ENCODE measurements at places on chromosomes 11 and 22.

GRCh38 chr22:43273902-43274484 is 69.2 kb downstream of the SCUBE1 start:
- no peak for DNase-seq

GRCh38 chr11:17714356-17714854 is 5.0 kb upstream of the MYOD1 start:
- peak; percentile 46 for DNase-seq

DNA sequence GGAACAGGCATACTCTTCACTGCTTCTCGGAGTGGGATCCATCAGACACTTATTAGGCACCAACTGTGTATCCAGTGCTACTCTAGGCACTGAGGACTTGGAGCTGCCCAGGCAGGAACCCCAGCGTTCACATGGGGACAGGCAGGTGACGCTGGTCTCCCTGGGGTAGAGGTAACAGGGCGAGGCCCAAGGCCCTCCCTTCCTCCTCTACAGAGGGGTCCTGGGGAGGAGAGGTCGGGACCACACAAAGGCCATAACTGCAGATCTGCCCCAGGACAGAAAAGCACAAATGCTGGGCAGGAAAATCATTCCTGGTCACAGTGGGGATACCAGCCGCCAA is 262.2 kb downstream of the BRD1 start:
- DNase-seq: no peak

- DNase-seq: no peak
Observed at GRCh38 chr11:113587308-113587739, 112.1 kb upstream of the DRD2 start.

DNA sequence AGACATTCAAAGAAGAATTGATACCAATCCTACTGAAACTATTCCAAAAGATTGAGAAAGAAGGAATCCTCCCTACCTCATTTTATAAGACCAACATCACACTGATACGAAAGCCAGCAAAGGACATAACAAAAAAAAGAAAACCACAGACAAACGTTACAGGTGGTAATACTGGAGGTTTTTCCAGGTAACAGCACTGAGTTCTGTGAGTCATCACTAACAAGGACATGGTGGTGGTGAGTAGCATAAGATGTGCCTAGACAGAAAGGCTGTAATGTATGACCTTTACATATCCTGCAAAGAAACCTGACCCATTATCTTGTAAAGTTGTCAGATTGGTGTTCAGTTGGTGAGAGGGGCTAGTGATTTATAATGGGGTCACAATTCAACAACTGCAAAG is 15.3 kb downstream of the OR9G1 start:
- DNase-seq: no peak

DNA sequence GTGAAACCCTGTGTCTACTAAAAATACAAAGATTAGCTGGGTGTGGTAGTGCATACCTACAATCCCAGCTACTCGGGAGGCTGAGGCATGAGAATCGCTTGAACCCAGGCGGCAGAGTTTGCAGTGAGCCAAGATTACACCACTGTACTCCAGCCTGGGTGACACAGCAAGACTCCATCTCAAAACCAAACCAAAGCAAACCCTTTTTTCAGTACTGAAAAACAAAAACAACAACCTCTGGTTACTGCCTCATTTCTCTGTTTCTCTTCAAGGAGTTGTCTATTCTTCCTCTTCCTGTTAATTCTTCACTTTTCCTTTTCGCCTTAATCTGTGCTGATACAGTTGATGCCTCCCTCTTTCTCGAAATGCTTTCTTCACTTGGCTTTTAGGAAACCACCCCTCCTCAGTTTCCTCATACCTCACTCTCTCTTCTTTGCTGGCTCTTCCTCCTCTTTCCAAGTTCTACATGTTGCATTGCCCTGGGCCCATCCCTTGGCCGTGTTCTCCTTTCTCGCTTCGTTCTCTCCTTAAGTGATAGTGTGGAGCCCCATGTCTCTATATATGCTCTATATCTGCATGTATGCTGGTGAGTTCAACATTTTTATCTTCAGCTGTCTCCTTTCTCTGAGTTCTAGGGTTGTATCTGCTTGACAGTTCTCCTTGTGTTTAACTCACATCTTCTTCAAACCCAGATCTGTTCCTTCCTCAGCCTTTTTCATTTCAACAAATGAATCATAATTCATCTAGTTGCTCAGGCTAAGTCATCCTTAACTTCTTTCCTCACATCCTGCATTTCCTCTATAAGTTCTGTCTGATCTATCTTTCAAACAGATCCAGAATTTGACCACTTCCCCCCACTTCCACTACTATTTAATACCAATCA is 37.1 kb downstream of the NUCB2 start:
- DNase-seq: no peak

DNA sequence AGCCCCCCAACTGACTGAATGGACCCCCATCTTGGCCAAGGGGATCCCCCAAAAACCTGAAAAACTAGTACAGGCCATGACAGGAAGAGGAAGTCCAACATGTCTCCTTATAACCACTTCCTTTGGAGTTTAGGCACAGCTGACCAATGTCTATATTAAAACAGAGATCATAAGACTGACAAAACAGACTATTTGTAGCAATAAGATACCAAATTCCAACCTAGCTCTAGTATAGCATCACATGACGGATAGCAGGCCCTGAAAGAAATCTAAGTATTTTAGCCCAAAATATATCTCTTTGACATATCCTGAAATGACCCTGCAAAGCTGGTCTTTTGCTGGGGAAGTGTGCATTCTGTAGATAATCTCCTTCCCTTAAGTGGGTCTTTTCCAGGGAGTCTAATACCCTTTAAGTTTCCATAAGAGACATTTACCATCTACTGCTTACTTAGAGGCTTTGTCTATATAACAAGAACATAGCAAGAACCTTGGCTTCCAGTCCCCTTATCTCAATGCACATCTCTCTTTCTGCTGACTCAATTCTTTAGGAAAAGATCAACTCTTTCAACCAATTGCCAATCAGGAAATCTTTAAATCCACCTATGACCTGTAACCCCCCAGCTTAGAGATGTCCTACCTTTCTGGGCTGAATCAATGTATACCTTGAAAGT is 34.9 kb upstream of the ACER3 start:
- no peak for DNase-seq

DNA sequence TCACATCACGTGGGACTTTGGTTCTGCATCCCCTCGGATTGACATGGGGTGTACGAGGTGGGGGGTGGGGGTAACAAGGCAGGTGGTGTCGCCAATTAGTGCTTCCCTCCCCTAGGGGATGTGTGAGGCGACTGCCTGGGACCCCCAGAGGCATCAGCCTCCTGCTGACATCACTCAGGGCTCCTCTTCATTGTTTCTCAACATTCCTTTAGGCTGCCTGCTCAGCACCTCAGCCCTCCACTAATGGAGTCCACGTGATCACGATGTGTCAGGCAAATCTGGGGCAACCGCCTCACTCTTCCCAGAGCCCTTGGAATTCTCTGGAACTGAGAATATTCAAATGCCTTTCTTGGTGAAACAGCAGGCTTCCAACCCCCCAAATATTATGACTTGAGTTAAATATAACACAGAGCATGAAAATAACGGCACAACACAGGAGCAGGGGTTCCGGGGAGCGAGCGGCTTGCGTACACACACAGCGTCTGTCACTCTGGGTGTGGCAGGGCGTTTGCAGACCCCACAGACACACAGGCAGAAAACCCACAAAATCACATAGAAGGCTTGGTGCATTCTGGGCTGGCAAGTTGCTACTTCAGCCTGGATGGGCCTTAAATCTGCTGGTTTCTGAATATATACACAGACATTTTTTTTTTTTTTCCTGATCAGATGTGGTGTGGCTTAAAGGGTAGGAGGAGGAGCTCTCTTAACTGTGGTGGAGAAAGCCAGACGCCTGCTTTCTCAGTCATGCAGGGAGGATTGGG is 170.1 kb upstream of the CADM1 start:
- no peak for DNase-seq

- DNase-seq: no peak
Observed at GRCh38 chr22:39494471-39495120, 7.5 kb upstream of the MIEF1 start.

DNA sequence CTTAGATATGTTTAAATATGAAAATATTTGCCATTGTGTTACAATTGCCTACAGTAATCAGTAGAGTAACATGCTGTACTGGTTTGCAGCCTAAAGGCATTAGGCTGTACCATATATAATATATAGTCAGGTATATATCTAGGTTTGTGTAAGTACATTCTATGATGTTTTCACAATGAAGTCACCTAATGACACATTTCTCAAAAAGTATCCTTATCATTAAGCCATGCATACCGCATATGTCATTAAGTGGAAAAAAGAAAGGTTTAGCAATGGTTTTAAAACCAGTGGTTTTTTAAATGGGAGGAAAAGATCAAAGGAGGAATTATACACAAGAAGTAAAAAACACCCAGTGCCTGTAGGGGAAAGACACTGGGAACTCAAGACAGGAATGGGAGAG is 122.7 kb downstream of the RBFOX2 start:
- DNase-seq: no peak

GRCh38 chr22:36579441-36579840 is 50.5 kb upstream of the EIF3D start:
- no peak for DNase-seq

DNA sequence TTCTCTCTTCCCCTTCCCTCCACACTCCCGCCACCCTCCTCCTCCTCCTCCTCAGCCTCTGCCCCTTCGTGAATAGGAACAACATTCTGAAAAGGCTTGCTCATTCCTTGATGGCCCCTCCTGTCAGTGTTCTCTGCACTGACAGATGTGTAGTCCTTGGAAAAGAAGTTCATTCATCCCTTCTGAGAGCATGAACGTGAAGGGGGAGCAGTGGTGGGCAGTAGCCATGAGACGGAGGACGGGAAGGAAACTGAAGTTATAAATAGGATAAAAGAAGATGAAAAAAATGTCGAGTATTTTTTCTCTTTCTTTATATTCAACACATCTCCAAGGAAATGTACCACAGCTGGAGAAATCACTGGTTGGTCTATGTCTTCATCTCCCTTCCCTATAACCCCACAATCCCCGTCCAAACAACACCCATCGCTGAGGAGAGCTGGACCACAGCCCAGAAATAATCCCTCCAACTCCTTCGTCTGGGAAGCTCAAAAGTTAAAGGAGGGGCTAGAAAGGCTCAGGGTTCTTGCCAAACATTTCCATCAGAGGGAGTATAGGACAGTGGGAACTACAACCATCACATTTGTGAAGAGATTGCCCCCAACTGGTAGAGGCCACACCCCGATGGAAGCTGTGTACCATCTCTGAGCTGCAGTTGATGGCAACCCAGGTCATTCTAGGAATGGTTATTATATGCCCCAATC is 33.5 kb downstream of the ETS1 start:
- no peak for DNase-seq

DNA sequence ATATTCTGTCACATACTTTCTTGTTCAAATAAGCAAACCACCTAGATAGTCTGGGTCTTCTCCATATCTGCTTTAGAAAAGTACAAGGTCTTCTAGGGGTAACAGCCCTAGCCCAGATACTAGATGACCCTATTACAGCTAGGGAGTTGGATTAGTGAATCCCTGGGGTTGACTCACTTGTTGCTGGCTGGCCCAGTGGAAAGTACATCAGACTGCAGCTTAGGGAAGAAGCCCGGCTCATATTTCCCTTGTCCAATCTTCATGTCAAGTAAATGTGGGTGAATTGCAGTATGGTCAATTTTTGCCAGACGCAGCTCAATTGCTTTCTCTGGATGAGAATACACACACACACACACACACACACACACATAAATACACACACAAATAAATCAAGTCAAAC is 79.1 kb upstream of the SCUBE2 start:
- DNase-seq: no peak

DNA sequence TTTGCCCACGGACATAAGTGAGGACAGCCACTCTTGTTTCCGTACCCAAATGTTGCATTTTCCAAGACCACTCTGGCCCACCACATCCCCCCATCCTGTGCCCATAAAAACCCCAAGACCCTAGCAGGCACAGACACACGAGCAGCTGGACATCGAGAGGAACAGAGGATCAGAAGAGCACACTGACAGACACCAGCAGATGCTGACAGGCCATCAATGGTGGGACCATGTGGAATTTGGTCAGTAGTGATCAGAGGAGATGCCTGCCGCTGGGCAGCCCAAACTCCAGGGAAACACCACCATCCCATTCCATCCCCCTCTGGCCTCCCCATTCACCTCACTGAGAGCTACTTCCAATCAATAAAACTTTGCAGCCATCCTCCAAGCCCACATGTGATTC is 87.0 kb downstream of the DLG2 start:
- no peak for DNase-seq

DNA sequence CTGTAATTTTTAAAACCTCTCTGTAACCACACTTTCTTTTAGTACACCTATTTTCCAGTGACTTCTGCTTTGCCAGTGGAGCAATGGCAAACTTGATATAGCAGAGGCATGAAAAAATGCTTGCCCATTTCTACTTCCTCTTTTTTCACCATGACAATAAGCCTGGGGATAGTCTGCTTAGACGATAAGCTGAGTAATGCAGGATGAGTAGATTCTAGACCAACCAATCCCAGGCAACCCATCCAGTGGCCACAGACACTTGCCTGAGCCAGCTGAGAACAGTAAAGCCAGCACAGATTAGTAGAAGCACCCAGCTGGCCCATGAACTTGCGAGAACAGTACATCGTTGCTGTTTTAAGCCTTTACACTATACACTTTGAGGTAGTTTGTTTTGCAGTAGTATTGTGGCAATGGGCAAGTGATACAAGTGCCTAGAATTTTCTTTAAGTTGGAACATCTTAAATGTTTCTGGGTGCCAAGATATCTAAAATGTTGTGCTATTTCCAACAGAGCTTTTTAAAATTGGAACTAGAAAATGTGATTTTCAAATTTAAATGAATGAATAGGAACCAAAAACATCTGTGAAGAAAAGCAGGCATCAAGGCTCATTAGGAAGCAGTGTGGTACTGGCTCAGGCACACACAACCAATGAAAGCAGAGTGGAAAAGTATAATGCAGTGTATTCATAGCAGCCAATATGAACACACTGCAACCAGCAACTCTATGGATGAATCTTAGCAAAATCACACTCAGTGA is 37.7 kb downstream of the DDI1 start:
- no peak for DNase-seq

DNA sequence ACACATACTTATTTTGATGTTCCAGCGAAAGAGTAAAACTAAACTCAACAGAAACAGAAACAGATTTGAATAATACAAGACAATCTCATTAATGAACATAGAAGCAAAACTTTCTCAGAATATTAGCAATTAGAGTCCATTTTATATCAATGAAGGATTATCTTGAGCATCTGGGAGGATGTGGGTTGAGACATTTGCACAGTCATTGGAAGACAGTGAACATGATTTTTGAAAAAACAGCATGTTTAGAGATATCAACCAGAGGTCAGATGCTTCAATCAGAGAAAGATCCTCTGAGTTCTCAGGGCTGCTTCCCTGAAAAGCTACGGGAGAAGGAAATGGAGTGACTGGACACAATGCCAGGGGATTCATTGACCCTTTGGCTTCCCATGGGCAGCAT is 35.9 kb upstream of the VPREB1 start:
- DNase-seq: no peak

- no peak for DNase-seq
Observed at GRCh38 chr22:28750471-28750881, 8.6 kb downstream of the HSCB start.

- peak; percentile 46 for DNase-seq
Observed at GRCh38 chr11:114082767-114083181, 23.3 kb downstream of the ZBTB16 start.
